ENCODE measurements at places on chromosomes 11 and 22.

GRCh38 chr11:2306452-2306823, 4.6 kb downstream of the TSPAN32 start:
- no peak for DNase-seq

GRCh38 chr11:36478700-36479329, 31.3 kb downstream of the TRAF6 start:
- DNase-seq: no peak

GRCh38 chr22:36419912-36420882, 32.4 kb upstream of the MYH9 start:
- no peak for DNase-seq

DNA sequence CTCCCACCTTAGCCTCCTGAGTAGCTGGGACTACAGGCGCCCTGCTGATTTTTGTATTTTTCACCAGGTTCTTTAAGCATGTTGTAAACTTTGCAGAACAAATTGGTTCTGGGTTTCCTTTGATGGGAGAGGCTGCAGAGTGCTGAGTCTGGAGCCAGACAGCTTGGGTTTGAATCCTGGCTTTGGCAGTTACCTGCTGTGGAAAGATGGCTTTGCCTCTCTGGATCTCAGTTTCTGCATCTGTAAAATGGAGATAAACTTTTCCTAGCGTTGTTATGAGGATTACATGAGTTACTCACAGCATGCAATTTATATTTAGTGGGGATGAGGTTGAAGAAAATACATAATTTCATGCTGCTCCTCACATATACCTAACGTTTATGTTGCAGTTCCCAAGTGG, 19.1 kb downstream of the ZNRF3 start:
- no peak for DNase-seq

DNA sequence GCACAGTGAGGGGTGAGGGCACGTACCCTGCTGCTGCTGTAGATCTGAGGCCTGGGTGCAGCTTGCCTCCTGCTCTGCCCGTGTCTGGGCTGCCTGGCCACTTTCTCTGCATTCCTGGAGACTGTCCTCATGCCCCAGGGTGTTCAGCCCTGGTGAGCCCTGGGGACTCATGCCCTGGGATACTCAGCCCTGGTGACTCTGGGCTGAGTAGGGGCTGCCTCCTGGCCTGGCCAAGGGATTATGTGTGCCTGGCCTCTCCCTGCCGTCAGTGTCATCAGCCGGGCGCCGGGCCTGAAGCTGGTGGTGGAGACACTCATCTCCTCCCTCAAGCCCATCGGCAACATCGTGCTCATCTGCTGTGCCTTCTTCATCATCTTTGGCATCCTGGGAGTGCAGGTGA, 94.7 kb downstream of the CACNA1I start:
- no peak for DNase-seq

DNA sequence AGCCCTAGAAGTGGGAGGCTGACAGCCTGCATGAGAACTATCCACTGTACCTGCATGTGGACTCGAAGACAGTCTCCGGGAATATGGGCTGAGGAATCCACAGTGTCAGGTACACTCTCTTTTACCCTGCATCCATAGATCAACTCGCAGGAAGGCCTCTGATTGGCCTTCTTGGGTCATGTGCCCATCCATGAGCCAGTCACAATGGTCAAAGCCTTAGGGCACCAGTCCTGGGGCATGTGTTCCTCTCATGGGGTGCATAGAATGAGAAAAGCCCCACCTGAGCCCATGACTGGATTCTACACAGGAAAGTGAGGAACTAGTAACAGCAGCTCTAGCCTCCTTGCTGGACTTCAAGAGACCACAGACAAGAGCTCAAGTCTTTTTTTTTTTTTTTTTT, 10.6 kb downstream of the ART1 start:
- DNase-seq: no peak

DNA sequence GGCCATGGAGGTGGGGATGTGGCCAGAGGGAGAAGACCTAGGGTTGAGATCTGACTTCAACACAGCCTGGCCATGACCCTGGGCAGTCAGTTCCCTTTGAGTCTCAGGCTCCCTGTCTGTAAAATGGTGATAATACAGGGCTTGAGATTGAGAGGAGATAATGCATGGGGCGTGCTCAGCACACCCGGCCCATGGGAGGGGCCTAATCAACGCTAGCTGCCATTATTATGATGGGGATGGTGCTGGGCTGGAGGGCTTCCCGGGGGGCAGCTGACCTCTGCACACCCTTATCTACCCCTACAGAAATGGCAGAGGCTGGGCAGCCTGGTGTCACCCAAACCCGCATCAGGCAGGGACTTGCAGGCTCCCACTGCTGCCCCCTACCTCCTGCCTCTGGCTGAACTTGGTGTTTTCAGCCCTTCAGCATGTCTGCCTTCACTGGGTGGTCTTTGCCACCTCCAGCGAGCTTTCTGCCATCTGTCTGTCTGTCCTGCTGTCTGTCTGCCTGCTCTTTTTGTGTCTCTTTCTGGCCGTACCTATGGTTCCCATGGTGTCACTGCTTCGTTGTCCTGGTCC, 84.5 kb downstream of the CACNA1I start:
- no peak for DNase-seq

GRCh38 chr11:10294290-10294953, 403 bp upstream of the SBF2 start:
- no peak for DNase-seq

GRCh38 chr11:45252134-45252856, 33.8 kb downstream of the SYT13 start:
- DNase-seq: peak; percentile 64

- no peak for DNase-seq
Observed at GRCh38 chr11:37560991-37561390, 963.0 kb upstream of the RAG2 start.

GRCh38 chr11:75356613-75357012, 5.2 kb upstream of the ARRB1 start:
- no peak for DNase-seq

- DNase-seq: no peak
Observed at GRCh38 chr11:17188675-17189074, 19.1 kb downstream of the PIK3C2A start.

GRCh38 chr11:14384338-14384737, 25.4 kb upstream of the RRAS2 start:
- DNase-seq: no peak

GRCh38 chr11:89421718-89422117, 69.5 kb downstream of the NOX4 start:
- no peak for DNase-seq

- peak; percentile 42 for DNase-seq
Observed at GRCh38 chr11:69920345-69921127, 101.3 kb upstream of the FGF3 start.

DNA sequence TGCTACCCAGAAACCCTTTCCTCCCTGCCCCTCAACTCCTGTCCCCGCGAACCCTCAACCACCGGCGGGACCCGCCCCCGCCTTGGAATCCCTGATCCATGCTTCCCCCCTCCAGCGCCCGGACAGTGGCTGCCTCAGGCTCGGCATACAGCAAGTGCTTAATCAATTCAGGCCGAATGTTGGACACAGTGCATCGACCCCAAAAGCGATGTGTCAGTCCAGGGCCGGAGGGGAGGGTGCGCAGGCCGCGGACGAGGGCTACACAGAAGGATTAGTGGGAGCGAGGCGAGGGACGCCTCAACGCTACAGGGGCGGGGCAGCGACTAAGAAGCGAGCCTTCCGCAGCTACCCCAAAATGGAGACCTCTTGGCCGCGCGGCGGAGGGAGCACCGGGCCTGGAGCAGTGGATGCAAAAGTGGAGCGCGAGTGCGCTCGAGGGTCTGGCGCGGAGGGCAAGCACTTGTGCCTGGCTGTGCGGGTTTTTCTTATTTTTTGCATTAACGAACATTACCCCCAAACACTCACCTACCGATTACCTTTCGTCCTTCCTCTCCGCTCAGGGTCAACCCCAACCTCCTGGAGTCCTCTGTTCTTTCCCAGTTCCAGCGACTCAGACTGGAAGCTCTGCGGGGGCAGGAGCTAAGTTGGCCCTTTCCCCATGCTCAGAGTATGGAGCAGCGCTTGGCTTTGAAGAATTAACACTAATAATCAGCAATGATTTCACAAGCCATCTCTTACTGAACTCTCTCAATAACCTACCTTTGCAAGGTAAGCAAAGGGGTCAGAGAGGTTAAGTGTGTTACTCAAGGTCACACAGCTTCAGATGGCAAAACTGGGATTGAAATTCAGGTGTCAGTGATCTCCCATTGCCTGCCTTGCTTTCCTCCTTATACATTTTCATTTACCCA, 30.0 kb upstream of the WNT11 start:
- DNase-seq: peak; percentile 89

GRCh38 chr11:70756341-70756740, 358.0 kb downstream of the CTTN start:
- DNase-seq: no peak

- DNase-seq: peak; percentile 13
Observed at GRCh38 chr11:116698080-116698479, 74.7 kb downstream of the BUD13 start.

GRCh38 chr11:17526326-17526725, 17.9 kb downstream of the USH1C start:
- DNase-seq: no peak

DNA sequence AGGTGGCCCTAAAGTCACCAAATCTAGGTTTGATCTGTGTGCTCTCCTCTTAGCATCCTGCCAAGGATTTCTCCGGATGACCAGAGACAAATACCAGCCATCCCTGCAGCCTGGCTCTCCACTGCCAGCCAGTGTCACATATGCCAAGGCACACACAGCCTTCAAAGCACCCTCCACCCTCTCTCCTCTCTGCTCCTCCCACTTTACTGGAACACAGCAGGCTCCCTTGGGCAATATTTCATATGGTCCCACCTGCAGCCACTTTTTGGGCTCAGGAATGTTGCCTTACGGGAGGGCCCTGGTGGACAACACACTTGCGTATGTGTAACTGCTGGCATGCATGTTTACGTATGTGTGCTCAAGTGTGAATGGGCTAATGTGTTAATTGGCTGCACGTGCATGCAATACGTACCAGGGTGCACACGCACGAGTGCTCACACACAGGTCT, 183.9 kb downstream of the CEP164 start:
- DNase-seq: no peak

DNA sequence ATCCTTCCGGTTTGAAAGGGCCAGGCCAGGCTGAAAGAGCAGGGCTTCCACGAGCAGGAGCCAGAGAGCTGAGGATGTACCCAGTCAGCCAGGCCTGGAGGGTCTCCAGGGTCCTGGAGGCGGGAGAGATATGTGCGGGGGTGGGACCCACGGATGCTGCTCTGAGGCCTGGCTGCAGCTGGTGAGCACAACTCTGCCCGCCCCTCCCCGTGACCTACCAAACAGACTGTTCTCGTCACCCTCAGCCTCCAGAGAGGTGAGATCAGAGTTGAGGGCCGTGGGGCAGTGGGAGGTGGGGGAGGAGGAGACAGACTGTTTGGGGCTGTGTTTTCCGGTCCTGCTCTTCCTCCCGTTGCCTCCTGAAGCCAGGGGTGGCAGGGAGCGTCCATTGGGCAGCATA, 42.2 kb downstream of the TRIOBP start:
- no peak for DNase-seq

Measured in activated CD8-positive, alpha-beta memory T cell treated with anti-CD3 and anti-CD28 coated beads for 24 hours (primary cell).